Lower leg skin (tissue), 4 donors: ENCODE measurements at places on chromosomes 3 and 15.

- no peak for DNase-seq
Measured at GRCh38 chr3:136283627-136284026, 33.5 kb downstream of the PCCB start.

DNA sequence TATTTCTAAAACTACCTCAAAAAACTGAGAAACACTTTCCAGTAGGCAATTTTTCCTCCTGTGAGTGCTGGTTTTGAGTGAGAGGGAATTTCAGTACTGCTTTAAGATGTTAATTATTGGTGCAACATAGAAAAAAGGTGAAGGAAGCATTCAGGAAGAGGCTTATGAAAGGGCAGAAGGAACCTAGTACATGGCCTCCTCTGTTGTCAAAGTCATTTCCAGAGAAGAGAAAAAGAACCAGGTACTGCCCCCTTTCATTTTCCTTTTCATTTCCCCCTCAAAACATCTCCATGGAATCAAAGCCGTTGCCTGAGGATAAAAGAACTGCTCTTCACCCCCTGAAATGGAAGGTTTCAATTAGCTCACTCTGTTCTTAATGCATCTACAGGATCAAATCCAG is 19.8 kb downstream of the RARRES1 start:
- DNase-seq: no peak

DNA sequence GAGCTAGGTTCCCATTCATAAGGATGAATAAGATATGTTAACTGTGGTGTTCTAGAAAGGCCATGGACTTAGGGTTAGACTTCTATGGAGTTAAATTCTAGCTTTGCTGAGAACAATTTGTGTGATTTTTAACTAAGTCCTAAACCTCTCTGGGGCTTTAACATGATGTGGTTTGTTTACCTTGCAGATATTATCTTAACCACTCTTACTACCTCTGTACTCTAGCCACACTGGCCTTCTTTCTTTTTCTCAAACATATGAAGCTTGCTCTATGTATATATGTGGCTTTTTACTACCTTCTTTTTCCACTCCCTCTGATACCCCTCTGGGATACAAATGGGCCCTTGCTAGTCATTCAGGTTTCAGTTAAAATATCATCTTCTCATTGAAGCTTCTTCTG is 108.4 kb downstream of the ZNF609 start:
- no peak for DNase-seq

- no peak for DNase-seq
Measured at GRCh38 chr3:12785096-12785495, 11.4 kb upstream of the CAND2 start.
